ENCODE measurements at places on chromosomes 16 and 17. TPM values are rescaled to one million over a fixed set of nuclear protein-coding genes. Genes with fewer than 3 reads are reported as not detected.

GRCh38 chr16:84349862-84350684 lies 18.3 kb upstream of the ATP2C2 start:
- DNase-seq, result no peak

DNA sequence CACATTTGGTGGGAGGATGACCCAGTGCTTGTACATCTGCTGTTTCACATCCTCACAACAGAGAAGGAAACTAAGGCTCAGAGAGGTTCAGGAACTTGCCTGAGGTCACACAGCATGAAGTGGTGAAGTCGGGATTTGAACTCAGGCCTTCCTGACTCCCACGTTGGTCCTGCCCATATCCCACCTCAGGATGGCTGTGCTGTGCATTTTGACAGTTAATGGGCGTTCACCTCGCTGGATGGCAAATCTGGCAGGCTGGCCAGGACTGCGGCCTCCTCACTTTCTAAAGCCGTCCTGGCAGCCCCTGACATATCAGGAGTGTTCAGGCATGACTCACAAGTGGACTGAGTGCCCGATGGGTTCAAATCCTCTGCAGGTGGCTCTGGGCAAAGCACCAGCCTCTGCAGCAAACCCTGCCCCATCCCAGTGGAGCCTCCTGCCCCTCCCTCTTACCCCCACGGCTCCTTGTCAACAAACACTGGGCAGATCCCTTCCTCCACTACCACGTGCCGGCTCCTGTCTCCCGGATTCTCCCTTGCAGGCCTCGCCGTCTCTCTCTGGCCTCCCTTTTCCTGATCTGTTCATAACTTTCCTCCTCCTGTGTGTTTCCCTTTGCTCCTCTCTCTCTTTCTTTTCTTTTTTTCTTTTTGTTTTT lies 29.2 kb downstream of the SOCS3 start:
- DNase-seq, result no peak

DNA sequence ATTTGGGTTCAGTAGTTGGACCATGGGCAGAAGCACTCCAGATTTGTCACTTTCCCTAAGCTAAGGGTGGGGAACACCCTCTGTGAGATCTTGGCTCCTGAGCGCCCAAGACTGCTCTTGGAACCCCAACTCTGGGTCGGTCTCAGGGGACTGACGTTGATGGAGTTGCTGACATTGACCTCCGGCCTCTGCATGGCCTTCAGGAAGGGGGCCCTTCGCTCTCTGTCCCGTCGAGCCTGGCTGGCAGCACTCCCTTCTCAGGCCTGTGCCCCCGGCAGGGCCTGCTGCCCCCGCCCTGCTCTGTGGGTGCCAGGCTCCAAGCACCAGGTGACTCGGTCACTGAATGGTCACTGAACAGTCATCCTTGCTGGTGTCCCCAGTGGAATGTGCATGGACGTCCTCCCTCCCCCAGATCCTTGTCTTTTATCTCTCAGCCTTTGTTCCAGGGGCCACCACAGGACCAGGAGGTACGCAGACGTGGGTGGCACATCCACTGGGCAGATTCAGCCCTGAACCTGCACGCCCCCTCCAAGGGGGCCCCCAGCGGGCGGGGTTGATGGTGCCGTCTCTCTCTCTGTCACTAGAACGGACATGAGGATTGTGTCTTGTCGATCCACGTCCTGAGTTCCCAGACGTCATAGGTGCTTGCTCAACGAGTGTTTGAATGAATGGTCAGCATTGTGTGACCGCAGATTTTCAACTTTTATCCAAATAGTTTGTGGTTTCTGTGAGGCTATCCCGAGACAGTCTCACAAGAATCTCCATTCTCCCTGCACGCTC lies 314.5 kb downstream of the SEC14L1 start:
- DNase-seq, result no peak

- no peak for DNase-seq
Measured at GRCh38 chr17:10713318-10713717, 15.9 kb downstream of the ADPRM start.

GNG13 gene
- not detected for total RNA-seq

- DNase-seq, result no peak
Measured at GRCh38 chr16:868846-869822, 68.6 kb upstream of the GNG13 start.

DNA sequence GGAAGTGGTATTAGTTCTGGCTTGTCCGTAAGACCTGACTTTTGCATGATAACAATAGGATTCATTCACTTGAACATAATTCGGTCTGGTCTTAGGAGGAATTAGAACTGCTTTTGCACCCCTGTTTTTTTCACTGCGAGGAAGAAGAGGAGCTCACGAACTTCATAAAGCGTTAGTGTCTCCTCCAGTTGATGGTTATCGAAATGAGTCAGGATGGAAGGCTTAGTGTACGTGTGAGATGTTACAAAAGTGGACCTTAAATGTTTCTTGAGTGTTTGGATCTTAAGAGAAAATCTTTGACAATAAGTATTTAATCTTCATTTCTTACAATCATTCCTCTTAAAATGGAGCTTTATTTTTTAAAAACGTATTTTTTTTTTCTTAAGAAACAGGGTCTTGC lies 52.8 kb downstream of the USP10 start:
- DNase-seq, result no peak

SOST gene
- not detected for total RNA-seq

DNA sequence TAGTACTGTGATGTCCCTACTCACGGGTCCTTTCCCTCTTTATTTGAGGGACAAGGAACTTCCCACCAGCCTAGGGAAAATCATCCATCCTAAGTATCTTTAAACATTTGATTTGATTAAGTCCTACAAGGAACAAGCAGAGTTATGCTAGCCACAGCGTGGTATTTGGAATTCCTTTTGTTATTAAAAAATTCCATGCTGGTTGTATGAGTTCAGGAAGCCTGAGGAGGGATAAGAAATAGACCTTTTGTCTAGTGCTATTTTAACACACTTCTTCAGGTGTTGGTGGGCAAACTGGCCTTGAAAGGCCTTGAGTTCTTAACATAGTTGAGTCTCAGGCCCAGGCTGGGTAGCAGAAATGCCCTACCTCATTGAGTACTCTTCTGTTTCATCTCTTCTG lies 105.4 kb upstream of the TBX2 start:
- DNase-seq, result no peak

DNA sequence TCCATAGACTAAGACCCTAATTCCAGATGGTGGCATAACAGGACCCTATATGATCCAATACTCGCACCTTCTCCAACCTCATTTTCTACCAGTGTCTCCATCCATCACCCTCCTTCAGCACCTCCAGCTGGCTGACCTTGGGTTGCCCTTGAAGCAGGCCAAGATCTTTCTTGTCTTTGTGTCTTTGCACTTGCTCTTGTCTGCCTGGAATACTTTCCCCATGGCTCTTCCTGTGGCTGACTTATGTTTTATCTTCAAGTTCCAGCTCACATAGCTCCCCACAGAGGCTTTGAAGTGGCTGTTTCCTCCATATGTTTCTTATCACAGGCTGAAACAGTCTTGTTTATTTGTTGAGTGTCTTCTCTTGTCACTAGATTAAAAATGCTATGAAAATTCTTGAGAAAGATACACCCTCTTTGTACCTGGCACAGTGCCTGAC lies 29.6 kb upstream of the MMD start:
- DNase-seq, result no peak

- peak; percentile 77 for DNase-seq
Measured at GRCh38 chr16:57372372-57373116, at the start of gene CX3CL1. CX3CL1 (plus strand) TSS chr16:57372490; CDS start chr16:57372569, 79 bp downstream.

GRCh38 chr17:77320485-77321256 lies 179.9 kb downstream of the SEC14L1 start:
- no peak for DNase-seq

OTOA gene
- total RNA-seq, result 0.32 TPM

GRCh38 chr16:77406680-77407079 lies 28.2 kb downstream of the ADAMTS18 start:
- no peak for DNase-seq

PHLPP2 gene
- total RNA-seq, result 12.9 TPM

DNA sequence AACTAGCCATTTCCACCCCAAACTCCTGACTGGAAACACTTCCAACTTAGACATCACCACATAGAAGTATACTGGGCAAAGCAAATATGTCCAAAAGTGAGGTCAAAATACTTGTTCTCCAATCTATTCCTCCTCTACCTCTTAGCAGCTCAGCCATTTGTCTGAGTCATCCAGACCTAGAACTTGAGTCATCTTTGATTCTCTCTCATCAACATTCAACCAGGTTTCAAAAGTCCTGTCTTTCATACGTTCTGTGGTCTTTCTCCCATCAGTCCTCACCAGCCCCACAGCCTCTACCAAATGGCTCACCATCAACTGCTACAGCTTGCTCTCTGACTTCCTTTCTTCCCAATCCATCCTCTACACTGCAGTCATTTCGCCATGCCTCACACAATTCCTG lies 6.8 kb downstream of the ANKFY1 start:
- DNase-seq, result no peak

GP1BA gene
- not detected for total RNA-seq

DNA sequence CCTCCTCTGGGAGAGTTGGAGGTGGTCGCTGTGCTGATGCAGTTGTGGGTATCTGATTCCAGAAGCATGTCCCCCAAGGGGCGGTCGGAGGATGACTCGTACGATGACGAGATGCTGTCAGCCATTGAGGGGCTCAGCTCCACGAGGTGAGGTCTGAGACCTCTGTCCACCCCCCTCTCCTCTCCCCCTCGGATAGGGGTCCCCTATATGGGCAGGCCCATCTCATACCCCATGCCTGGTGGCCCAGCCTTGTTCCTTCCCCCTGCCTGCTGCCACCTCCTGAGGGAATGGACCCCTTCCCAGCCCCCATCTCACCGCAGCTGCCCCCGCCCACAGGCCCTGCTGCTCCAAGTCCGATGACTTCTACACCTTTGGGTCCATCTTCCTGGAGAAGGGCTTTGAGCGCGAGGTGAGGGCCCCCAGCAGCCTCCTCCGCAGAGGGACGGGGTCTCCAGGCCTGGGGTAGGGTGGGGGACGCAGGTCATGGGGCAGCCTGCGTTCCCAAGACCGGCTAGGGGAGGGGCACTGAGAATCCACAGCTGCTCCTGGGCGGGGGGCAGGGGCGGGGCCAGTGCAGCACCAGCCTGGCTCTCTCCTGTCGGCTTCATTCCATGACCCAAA lies 39.2 kb downstream of the ADCY7 start:
- no peak for DNase-seq

GRCh38 chr17:81804559-81805399 lies 829 bp downstream of the GCGR start:
- no peak for DNase-seq

GRCh38 chr17:2191785-2192184 lies 111.8 kb downstream of the SMG6 start:
- no peak for DNase-seq

DNA sequence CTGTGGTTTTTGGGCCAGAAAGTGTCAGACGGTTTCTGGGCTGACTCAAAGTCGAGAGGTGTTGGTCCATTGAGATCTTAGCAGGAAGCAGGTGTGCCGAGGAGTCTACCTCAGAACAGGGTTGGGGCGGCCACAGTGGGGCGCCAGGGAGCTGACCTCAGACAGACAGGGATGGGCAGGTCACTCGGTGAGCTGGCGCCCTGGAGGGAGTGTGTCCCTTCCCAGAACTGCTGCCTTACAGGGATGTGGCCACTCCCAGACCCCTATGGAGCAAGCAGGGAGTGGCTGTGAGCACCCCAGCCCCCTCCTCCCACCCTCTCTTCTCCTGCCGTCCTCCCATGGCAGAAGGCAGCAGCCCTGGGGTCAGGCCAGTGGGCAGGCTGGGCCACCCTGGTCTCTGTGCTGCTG lies 14.0 kb upstream of the DPEP1 start:
- DNase-seq, result peak; percentile 61

DNA sequence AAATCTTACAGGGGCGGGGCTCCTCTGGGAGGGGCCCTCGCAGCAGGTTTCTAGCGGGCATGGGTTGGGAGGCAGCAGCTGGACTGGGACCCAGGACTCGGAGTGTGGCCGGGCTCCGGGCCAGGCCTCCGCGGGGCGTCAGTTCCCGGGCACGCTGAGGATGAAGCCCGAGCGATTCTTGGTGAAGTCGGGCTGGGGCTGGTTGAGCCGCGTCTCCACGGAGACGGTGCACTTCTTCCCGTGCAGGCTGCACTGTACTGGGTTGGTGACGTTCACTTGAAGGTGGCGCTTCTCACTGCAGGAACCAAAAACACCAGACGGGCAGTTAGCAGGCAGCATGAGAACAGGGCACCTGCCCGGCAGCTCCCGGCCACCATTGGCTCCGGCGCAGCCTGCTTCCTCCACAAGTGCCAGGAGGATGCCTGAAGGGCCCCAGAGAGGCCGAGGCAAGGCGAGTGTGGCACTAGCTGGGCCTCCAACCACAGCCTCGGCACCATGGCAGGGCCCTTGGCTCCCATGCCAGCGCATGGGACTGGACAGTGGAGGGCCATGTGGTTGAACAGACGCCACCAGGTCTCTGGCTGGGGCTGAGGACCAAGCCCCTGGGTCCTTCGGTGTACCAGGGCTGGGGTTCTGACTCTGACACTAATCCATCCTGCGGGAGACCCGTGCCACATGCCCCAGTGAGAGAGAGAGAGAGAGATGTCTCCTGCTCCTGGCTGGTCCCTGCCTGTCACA lies 8.0 kb downstream of the CDK5R1 start:
- no peak for DNase-seq

- no peak for DNase-seq
Measured at GRCh38 chr16:58379736-58380135, 12.5 kb upstream of the GINS3 start.

TMEM100 gene
- total RNA-seq, result 0.48 TPM

TP53TG3C gene
- not detected for total RNA-seq

RRAD gene
- total RNA-seq, result not detected

GRCh38 chr17:14575471-14575953 lies 274.6 kb downstream of the HS3ST3B1 start:
- no peak for DNase-seq
